ENCODE measurements at places on chromosomes 5 and 9.

DNA sequence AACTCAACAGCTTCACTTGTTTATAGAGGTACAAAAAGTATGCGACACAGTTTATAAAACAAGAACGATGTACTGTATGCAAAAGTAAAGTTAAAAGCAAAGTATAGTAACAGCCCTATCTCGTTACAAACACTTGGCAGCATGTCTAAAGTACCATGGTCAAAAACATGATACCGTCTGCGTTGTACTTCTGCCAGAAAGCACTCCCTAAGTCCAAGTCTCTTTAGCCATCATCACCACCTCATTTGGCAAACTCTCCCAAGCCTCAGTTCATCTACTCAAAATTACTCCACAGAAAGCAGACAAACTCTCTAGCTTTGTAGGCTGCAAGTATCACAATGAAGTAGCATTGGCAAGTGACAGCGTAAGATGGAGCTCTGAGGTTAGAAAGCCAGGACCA lies 73.4 kb downstream of the NFIB start:
- no peaks in the 10 kb centered on the region for H3K36me3 ChIP-seq
- no peaks in the 10 kb centered on the region for H3K27me3 ChIP-seq
- H3K4me3 ChIP-seq, result no peak overlapping the region
- H3K27ac ChIP-seq, result no peak overlapping the region
- H3K4me1 ChIP-seq, result no peaks in the 10 kb centered on the region

DNA sequence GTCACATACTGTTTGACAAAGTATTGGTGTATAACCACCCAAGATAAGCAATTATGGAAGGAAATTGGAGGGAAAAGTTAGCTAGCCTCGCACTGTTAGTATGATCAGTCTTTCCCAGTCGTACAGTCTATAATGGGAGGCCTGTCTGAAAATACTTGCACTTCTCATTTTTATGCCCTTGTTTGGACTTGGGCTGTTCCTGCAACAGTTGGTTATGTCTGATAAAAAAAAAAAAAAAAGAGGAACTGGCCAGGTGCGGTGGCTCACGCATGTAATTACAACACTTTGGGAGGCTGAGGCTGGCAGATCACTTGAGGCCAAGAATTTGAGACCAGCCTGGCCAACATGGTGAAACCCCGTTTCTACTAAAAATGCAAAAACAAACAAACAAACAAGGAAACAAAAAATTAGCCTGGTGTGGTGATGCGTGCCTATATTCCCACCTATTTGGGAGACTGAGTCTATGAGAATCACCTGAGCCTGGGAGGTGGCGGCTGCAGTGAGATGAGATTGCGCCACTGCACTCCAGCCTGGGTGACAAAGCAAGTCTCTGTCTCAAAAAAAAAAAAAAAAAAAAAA lies 58.3 kb upstream of the ANKRD33B start:
- H3K27me3 ChIP-seq, result no peaks in the 10 kb centered on the region
- H3K4me3 ChIP-seq, result no peak overlapping the region
- no peaks in the 10 kb centered on the region for H3K36me3 ChIP-seq
- H3K27ac ChIP-seq, result no peak overlapping the region
- no peaks in the 10 kb centered on the region for H3K4me1 ChIP-seq

GRCh38 chr5:95760273-95761191 lies 29.4 kb downstream of the RHOBTB3 start:
- DNase-seq, result no peak
- no peaks in the 10 kb centered on the region for H3K36me3 ChIP-seq
- no peaks in the 10 kb centered on the region for H3K27me3 ChIP-seq
- H3K4me1 ChIP-seq, result peaks cover 18% of the 10 kb centered on the region

DNA sequence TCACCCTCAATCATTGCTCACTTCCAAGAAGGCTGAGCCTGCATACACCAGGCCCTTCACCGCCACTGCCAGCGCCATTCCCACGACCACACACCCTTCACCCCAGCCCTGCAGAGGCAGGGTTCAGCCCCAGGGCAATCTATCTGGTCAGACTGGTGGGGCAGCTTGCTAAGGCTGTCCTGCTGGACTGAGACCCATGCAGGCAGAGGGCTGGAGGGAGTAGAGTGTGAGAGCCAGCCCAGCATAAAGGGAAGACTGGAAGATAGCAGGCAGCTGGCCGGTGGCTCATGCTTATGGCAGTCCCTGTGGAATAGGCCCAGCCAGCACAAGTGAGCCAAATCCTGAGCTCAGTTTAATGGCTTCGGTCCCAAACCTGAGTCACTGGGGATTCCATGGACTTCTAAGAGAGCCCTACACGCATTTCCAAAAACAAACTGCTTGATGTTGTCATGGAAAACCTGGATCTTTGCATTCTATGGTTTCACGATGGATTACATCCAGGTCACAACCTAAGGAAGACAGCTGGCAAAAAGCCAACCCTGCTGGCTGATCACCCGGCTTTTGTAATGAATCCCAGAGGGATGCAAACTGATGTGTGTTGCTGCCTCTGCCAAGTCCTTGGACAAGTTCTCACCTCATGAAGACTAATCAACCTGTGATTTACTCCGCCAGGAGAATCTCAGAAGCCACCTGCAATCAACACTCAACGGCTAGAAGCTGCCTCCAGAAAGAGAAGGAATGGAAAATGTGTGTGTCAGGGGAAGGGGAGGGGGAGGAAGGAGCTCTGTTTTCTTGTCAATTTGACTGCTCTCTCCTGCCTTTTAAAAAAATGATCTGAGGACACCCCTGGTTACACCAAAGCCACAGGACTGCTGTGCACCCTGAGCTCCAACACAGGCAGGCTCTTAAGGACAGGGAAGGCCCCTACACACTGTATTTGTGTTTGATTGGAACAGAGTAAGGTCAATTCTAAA lies 143.6 kb downstream of the LHFPL2 start:
- no peaks in the 10 kb centered on the region for H3K36me3 ChIP-seq
- H3K4me1 ChIP-seq, result no peaks in the 10 kb centered on the region
- DNase-seq, result peak; percentile 56
- H3K27ac ChIP-seq, result peak overlapping the region; percentile 15
- H3K27me3 ChIP-seq, result no peaks in the 10 kb centered on the region
- no peak overlapping the region for H3K4me3 ChIP-seq

DNA sequence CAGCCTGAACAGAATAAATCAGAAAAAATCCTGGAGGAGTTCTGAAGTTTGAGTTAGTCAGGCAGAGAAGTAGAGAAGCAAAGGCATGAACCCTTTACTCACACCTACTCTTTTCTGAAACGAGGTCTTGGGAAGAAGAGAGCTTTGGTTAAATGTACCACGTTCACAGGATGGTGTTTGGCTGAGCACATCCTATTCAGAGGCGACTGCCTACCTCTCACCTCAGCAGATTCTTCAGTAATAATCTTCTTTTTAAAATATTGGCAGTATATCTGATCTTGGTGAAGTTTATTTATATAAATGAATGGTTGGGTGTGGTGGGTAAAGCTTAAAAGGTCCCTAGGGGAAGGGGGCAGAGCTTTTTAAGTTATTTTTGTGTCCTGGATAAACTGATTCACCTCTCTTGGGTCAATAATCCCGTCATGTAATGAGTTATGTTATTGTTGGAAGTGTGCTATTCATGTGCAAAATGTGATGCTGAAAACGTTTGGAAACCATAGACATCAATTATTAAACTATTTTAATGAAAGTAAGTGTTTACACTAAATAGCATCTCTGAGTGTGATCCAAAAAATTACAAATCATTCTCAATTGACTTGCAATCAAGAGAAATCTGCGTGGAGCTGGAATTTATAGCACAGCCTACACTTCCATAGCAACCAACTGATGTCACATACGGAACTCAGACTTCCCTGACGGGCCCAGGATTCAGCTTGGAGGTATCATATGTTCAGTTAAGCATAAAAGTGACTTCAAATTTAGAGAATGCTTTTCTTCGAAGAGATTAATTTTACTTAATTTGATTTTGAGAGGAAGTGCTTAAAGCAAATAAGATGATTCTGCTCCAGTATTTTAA lies 94.3 kb upstream of the EQTN start:
- H3K4me1 ChIP-seq, result peaks cover 8% of the 10 kb centered on the region
- no peak for DNase-seq
- H3K27ac ChIP-seq, result no peak overlapping the region
- H3K4me3 ChIP-seq, result no peak overlapping the region
- no peaks in the 10 kb centered on the region for H3K36me3 ChIP-seq

Data from prostate gland (tissue), 2 donors.